Glutamatergic neuron (in vitro differentiated cells): ENCODE measurements at places on chromosomes 7 and 10. TPM values are rescaled to one million over a fixed set of nuclear protein-coding genes. Genes with fewer than 3 reads are reported as not detected.

The OPN4 gene
- total RNA-seq, result not detected

The NPC1L1 gene
- total RNA-seq, result not detected

The GDF2 gene
- total RNA-seq, result not detected

The RBM20 gene
- 5.8 TPM for total RNA-seq

- no peak overlapping the region for H3K27ac ChIP-seq
- H3K4me3 ChIP-seq, result no peak overlapping the region
- no peaks in the 10 kb centered on the region for H3K36me3 ChIP-seq
- H3K4me1 ChIP-seq, result peaks cover 11% of the 10 kb centered on the region
- peaks cover 5% of the 10 kb centered on the region for H3K27me3 ChIP-seq
Measured at GRCh38 chr10:123865880-123866279, 25.7 kb downstream of the CPXM2 start.

DNA sequence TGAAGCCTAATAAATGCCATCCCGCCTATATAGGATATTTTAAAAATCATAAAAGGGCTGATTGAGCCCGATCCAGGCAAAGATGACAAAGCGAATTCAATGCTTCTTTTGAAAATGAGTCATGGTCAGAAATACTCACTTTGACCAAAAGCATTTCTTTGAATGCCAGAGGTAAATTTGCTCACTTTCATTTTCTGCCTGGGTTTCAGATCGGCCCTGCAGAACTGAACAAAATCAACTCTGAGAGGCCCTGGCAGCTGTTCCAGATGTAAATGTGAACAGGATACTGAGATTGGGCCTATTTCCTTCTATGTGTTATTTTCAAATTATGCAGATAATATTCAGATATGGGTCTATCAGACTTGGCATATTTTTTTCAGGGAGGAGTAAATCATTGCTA, 114.8 kb upstream of the ARID5B start:
- H3K36me3 ChIP-seq, result no peaks in the 10 kb centered on the region
- H3K4me3 ChIP-seq, result no peak overlapping the region
- no peaks in the 10 kb centered on the region for H3K4me1 ChIP-seq
- no peaks in the 10 kb centered on the region for H3K27me3 ChIP-seq

GRCh38 chr7:77954773-77955555, 156.4 kb downstream of the PHTF2 start:
- DNase-seq, result no peak
- no peaks in the 10 kb centered on the region for H3K4me1 ChIP-seq
- H3K4me3 ChIP-seq, result no peak overlapping the region
- H3K36me3 ChIP-seq, result no peaks in the 10 kb centered on the region
- H3K27me3 ChIP-seq, result peaks cover 1% of the 10 kb centered on the region
- H3K27ac ChIP-seq, result no peak overlapping the region

DNA sequence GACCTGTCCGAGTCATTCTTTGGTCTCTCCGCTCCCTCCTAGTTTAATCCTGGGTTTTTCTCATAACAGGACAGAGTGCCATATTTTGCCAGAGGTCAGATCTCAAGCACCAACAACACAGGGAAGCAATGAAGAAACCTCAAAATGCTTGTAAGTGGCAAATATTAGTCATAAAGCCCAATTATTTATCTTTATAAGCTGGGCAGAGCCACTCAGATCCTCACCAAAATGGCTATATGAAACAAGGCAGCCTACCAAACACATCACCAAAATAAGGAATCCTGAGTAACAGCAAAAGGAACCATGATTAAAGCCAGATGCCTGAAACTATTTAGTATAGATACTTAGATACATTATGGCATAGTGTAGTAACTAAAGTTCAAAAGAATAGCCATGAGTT, 4.7 kb downstream of the ECD start:
- no peaks in the 10 kb centered on the region for H3K36me3 ChIP-seq
- H3K4me1 ChIP-seq, result peaks cover 4% of the 10 kb centered on the region
- H3K4me3 ChIP-seq, result no peak overlapping the region
- no peak overlapping the region for H3K27ac ChIP-seq
- peaks cover 5% of the 10 kb centered on the region for H3K27me3 ChIP-seq
- no peak for DNase-seq
